Caudate nucleus (tissue), 63 donors: ENCODE measurements at places on chromosomes 7 and 10.

- DNase-seq, result no peak
Observed at GRCh38 chr7:38585572-38586354, 45.4 kb downstream of the AMPH start.

- no peak for DNase-seq
Observed at GRCh38 chr7:28588602-28589001, 176.3 kb downstream of the CREB5 start.

- no peak for DNase-seq
Observed at GRCh38 chr10:35650894-35651293, 8.8 kb upstream of the FZD8 start.

- DNase-seq, result no peak
Observed at GRCh38 chr7:19522486-19522885, 186.4 kb downstream of the POLR1F start.

DNA sequence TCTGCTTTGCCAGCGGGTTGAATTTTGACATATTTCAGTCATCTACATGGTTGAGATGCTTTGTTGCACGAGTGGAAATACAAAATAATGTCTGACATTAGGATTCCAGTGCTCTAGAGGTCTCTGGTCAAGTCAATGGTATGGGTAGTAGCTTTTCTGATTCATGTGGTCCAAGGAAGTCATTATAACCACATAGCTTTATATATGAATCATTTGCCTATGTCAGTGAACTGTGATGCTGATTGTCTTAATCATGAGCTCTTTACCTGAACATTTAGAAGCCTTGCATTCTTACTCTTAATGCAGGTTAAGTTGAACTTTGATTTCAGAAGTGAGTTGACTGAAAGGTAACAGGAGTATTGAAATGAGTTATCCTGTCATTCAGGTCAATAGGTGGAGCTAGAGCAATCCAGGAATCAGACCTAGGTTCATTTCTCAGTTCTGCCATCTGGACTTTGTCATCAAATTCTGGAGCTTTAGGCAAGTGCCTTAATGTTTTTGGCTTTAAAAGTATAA is 3.3 kb downstream of the MAPK8 start:
- no peak for DNase-seq

- DNase-seq, result no peak
Observed at GRCh38 chr10:48633381-48634197, 28.7 kb upstream of the ARHGAP22 start.
